WTC11 (cell line): ENCODE measurements at places on chromosomes 4 and X. TPM values are rescaled to one million over a fixed set of nuclear protein-coding genes. Genes with fewer than 3 reads are reported as not detected.

DNA sequence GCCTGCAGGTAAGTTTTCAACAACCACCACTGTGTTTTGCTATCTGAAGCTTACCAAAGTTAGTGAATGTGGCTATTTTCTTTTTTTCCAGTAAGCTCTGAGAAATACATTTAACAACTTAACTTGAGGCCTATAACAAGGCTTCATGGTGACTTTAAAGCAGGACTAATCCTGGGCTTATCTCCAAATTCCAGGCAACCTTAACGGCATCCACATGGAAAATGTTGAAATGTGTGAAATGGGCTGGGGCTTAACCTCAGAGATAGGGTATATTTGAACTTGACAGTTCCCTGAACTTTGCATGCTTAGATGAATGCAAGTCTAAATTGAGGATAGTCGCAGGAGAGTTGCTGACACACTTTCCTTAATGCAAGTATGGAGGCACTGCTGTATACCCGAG, 539.2 kb downstream of the GALNTL6 start:
- no peak overlapping the region for H3K27ac ChIP-seq
- no peak for DNase-seq
- no peaks in the 10 kb centered on the region for H3K36me3 ChIP-seq
- H3K27me3 ChIP-seq: no peaks in the 10 kb centered on the region
- H3K4me3 ChIP-seq: no peak overlapping the region

- H3K27me3 ChIP-seq: no peaks in the 10 kb centered on the region; the same call in 1 of the 2 replicates
- H3K36me3 ChIP-seq: peaks cover 23% of the 10 kb centered on the region
- no peak for DNase-seq
- no peak overlapping the region for H3K27ac ChIP-seq
These were observed 80.6 kb downstream of the MFAP3L start for GRCh38 chr4:169945636-169946035.

GRCh38 chr4:128373628-128374027, 86.0 kb upstream of the PGRMC2 start:
- no peak overlapping the region for H3K4me3 ChIP-seq
- H3K4me1 ChIP-seq: no peaks in the 10 kb centered on the region
- H3K27ac ChIP-seq: no peak overlapping the region
- no peak for DNase-seq
- peaks cover 41% of the 10 kb centered on the region for H3K36me3 ChIP-seq

DNA sequence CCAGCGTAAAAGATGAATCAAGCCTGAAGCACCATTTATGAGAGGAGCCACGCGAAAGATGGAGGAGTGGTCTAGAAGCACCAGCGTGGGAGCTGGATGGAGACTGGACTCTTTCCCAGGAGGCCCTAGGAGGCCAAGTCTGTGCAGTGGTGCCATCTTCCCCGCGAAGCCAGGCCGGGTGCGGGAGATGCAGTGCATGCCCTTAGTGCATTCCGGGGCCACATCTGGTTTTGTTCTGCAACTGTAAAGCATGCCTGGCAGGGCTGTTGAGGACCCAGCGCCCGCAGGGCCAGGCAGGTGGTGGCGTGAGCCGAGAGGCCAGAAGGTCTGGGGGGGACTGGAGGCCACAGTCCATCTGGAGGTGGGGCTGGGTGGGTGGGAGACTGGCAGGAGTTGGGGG, 78.6 kb upstream of the ADRA2C start:
- H3K4me1 ChIP-seq: no peaks in the 10 kb centered on the region
- peak; percentile 7 for DNase-seq
- no peaks in the 10 kb centered on the region for H3K36me3 ChIP-seq
- H3K27ac ChIP-seq: no peak overlapping the region

DNA sequence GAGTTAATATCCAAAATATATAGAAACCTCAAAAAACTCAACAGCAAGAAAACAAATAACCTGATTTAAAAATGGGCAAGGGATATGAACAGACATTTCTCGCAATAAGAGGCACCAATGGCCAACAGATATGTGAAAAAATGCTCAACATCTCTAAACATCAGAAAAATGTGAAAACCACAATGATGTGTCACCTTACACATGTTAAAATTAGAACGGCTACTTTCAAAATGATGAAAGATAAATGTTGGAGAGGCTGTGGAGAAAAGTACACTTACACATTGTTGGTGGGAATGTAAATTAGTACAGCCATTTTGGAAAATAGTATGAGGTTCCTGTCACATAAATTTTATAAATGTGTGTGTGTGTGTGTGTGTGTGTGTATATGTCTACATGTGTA, 731.3 kb downstream of the DMD start:
- H3K4me1 ChIP-seq: no peaks in the 10 kb centered on the region
- no peak for DNase-seq
- H3K27ac ChIP-seq: no peak overlapping the region
- H3K27me3 ChIP-seq: no peaks in the 10 kb centered on the region

DNA sequence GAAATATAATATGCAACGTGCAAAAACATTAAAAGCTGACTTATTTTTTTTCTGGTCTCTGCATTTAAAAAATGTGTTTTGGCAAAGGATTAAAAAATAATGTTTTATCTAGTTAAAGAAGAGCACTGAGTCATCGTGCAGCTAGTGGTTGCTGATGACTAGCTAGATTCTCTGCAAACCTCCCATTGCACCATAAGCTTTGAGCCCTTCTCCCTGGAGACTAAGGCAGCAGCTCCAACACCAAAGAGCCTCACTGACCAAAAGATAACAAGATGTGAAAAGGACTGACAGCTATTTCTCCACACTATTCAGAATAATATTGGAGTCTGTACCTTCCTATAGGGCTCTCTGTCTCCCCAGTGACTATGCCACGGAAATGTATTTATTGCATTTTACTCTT, 424.3 kb downstream of the SLITRK2 start:
- no peaks in the 10 kb centered on the region for H3K4me1 ChIP-seq
- H3K27me3 ChIP-seq: peaks cover 6% of the 10 kb centered on the region

DNA sequence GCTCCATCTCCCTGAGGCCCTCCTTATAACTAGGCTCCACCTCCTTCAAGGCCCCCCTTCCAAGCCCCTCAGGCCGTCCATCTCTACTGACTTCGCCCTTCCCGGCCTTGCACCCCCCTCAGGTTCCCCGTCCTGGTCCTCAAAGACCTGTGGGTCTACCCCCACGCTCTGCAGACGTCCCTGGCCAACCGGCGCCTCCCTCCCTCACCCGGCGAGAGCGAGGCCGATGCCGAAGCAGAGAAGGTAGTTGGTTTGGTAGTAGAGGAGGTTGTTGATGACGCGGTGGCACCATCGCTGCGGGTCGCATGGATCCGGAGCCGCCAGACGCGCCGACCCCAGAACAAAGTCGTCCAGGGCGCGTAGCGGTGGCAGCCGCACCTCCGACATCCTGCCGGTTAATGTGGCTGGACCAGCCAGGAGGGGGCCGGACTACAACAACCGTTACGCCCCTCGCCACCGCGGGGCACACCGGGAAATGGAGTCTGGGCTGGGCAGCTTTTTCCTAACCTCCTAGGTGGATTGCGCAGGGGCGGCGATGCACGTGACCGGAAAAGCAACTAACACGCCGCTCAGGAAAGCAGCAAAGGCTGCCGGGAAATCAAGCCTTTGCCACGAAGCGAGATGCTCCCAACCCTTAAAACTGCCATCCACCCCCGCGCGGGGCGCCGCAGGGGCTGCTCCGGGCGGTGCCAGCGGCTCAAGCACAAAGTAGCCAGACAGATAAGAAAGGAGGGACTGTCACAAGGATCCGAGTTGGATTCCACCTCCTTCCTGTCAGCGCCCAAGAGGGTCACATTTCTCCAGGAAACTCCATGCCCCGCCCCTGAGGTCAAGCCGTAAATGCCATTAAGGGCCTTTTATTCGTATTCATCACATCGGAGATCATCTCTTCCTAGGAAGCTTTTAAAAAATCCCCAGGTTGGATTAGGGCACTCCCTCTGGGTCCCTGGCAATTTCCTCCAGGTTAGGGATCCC, at the start of gene PRAF2:
TSS of gene PRAF2 (minus strand) at position 402 of the 975 bp plus-strand sequence. CDS start at position 387, 15 bp downstream.
- peak within 1 kb of the TSS; percentile 83 for H3K4me3 ChIP-seq
- peak within 1 kb of the TSS; percentile 63; the same call in 1 of the 2 replicates for H3K27ac ChIP-seq
- H3K27me3 ChIP-seq: no peaks in the 10 kb centered on the region
- no peaks in the 10 kb centered on the region for H3K36me3 ChIP-seq

GRCh38 chr4:152807294-152807829, 27.6 kb downstream of the ARFIP1 start:
- H3K4me3 ChIP-seq: no peak overlapping the region
- H3K27me3 ChIP-seq: peaks cover 9% of the 10 kb centered on the region
- peaks cover 62% of the 10 kb centered on the region for H3K4me1 ChIP-seq

DNA sequence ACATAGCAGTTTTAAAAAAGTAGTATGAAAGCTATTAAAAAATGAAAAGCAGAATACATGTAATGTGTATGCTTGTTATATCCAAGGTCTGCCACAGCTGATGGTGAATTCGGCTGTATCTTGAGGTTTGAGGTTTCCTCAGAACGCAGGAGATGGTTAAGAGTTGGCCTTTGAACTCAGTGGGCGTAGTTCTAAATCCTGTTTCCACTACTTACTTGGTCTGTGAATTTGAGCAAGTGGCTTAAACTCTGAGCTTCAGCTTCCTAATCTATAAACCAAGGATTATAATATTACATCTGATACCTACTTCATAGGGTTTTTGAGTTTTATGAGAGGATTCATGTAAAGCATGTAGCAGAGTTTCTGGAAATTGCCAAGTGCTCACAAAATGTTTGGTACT, 125.2 kb downstream of the STIM2 start:
- no peaks in the 10 kb centered on the region for H3K27me3 ChIP-seq
- no peaks in the 10 kb centered on the region; the same call in 1 of the 2 replicates for H3K36me3 ChIP-seq
- DNase-seq: no peak

DNA sequence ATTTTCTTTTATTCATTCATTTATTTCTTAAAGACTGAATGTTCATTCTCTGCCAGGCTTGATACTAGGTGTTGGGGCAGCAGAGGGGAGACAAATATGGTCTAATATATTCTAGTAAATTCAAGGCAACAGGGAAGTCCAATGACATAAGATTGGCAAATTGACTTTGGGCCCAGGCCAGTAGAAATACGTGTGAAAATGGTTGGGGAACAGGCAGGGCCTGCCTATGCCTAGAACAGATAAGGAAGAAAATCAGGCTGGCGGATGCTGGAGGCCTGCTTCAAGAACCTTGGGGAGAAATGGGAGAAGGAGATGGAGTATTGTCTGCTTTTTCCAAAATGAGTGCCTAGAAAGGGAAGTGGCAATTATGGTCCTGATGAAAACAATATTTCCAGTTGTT, 108.6 kb downstream of the RTL5 start:
- H3K27ac ChIP-seq: no peak overlapping the region
- peaks cover 16% of the 10 kb centered on the region for H3K4me1 ChIP-seq
- no peak overlapping the region for H3K4me3 ChIP-seq
- DNase-seq: no peak
- no peaks in the 10 kb centered on the region for H3K36me3 ChIP-seq
- H3K27me3 ChIP-seq: peaks cover 5% of the 10 kb centered on the region

DNA sequence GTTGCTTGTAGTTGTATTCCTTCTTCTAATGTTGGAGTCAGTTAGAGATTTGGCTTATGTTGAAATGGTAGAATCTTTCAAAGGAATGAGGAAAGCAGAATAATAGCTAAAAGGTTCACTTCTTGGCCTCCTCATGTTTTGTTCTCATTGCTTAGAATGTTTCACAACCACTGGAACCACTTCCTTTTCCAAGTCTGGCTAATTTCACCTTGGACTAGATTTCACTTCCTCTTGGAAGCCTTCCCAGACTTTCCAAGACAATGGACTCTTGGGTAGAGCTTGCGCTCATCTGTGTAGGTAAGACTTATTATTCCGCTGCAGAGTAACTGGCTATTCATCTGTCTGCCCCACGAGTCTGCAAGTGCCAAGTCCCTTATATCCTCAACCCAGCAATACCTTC, 8.3 kb downstream of the SPATA18 start:
- H3K4me3 ChIP-seq: no peak overlapping the region
- no peaks in the 10 kb centered on the region for H3K27me3 ChIP-seq
- no peak overlapping the region for H3K27ac ChIP-seq
- H3K36me3 ChIP-seq: no peaks in the 10 kb centered on the region
- peaks cover 5% of the 10 kb centered on the region for H3K4me1 ChIP-seq

GRCh38 chr4:3087115-3087797, 12.8 kb downstream of the HTT start:
- DNase-seq: no peak
- H3K27me3 ChIP-seq: no peaks in the 10 kb centered on the region
- H3K36me3 ChIP-seq: peaks cover 39% of the 10 kb centered on the region
- no peak overlapping the region for H3K4me3 ChIP-seq
- peak overlapping the region; percentile 4; the same call in 1 of the 2 replicates for H3K27ac ChIP-seq

- no peaks in the 10 kb centered on the region for H3K27me3 ChIP-seq
- DNase-seq: no peak
- H3K36me3 ChIP-seq: peaks cover 10% of the 10 kb centered on the region
- no peak overlapping the region for H3K27ac ChIP-seq
These were observed 323.3 kb downstream of the ASMT start for GRCh38 chrX:1938190-1938589.

GRCh38 chr4:754221-755120, 48.8 kb downstream of the PCGF3 start:
- no peak overlapping the region for H3K4me3 ChIP-seq
- H3K36me3 ChIP-seq: peaks cover 29% of the 10 kb centered on the region
- no peak for DNase-seq
- H3K27ac ChIP-seq: no peak overlapping the region
- H3K4me1 ChIP-seq: no peaks in the 10 kb centered on the region

GRCh38 chr4:7910952-7911578, 28.6 kb downstream of the AFAP1 start:
- DNase-seq: peak; percentile 48
- H3K27me3 ChIP-seq: no peaks in the 10 kb centered on the region
- peaks cover 67% of the 10 kb centered on the region for H3K4me1 ChIP-seq

- H3K36me3 ChIP-seq: no peaks in the 10 kb centered on the region
- H3K4me3 ChIP-seq: peak within 1 kb of the TSS; percentile 73
- no peak within 1 kb of the TSS for H3K27ac ChIP-seq
- H3K4me1 ChIP-seq: peaks cover 16% of the 10 kb centered on the region
These were observed at the start of gene UCP1 for GRCh38 chr4:140568507-140569306. TSS of gene UCP1 (minus strand) at chr4:140568961. CDS start at chr4:140568729, 232 bp downstream.

GRCh38 chrX:55109306-55109705, 20.5 kb downstream of the PAGE2 start:
- H3K4me1 ChIP-seq: no peaks in the 10 kb centered on the region
- no peaks in the 10 kb centered on the region for H3K36me3 ChIP-seq
- DNase-seq: no peak
- H3K27me3 ChIP-seq: peaks cover 7% of the 10 kb centered on the region; the same call in 1 of the 2 replicates

DNA sequence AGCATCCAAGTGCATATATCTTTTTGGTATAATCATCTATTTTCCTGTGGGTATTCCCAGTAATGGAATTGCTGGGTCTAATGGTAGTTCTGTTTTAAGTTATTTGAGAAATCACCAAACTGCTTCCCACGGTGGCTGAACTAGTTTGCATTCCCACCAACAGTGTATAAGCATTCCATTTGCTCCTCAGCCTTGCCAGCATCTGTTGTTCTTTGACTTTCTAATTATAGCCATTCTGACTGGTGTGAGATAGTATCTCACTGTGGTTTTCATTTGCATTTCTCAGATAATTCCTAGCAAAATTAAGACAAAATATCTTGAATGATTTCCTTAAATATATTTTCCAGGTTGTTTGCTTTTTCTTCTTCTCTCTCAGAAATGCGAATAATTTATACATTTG, 341.1 kb downstream of the GBA3 start:
- peaks cover 22% of the 10 kb centered on the region for H3K4me1 ChIP-seq
- no peaks in the 10 kb centered on the region for H3K36me3 ChIP-seq
- DNase-seq: no peak

- no peak overlapping the region for H3K4me3 ChIP-seq
- peaks cover 4% of the 10 kb centered on the region for H3K27me3 ChIP-seq
- H3K36me3 ChIP-seq: peaks cover 39% of the 10 kb centered on the region
- DNase-seq: no peak
- peaks cover 5% of the 10 kb centered on the region; the same call in 1 of the 2 replicates for H3K4me1 ChIP-seq
These were observed 188.7 kb upstream of the AADAT start for GRCh38 chr4:170278460-170278859.

- H3K4me3 ChIP-seq: peak overlapping the region; percentile 81
- peaks cover 37% of the 10 kb centered on the region for H3K4me1 ChIP-seq
- no peak for DNase-seq
These were observed 1.0 kb downstream of the AGA start for GRCh38 chr4:177441061-177441802.

SMIM31 gene
- total RNA-seq: not detected in 3 replicates

VCX3B gene
- not detected in 3 replicates for total RNA-seq

ANKRD50 gene
- 17.3 to 18.4 TPM (median 18.1 TPM) in 3 replicates for total RNA-seq

RASL11B gene
- total RNA-seq: 58.5 to 71.9 TPM (median 69.9 TPM) in 3 replicates

HEPH gene
- 31.7 to 51.0 TPM (median 49.8 TPM) in 3 replicates for total RNA-seq

FAM53A gene
- 2.9 to 5.2 TPM (median 5.1 TPM) in 3 replicates for total RNA-seq
